Lung (tissue), 17 donors: ENCODE measurements at places on chromosomes 5 and 9. TPM values are rescaled to one million over a fixed set of nuclear protein-coding genes. Genes with fewer than 3 reads are reported as not detected.

- no peaks in the 10 kb centered on the region for H3K27me3 ChIP-seq
- H3K4me3 ChIP-seq: no peak overlapping the region
- no peaks in the 10 kb centered on the region for H3K36me3 ChIP-seq
- no peak overlapping the region for H3K27ac ChIP-seq
- H3K4me1 ChIP-seq: no peaks in the 10 kb centered on the region
Measured at GRCh38 chr5:147737921-147738320, 44.6 kb downstream of the JAKMIP2 start.

- H3K36me3 ChIP-seq: no peaks in the 10 kb centered on the region
- no peaks in the 10 kb centered on the region for H3K4me1 ChIP-seq
- H3K27me3 ChIP-seq: no peaks in the 10 kb centered on the region
- H3K4me3 ChIP-seq: no peak overlapping the region
- no peak overlapping the region for H3K27ac ChIP-seq
- DNase-seq: no peak
Measured at GRCh38 chr5:2530609-2531008, 220.9 kb downstream of the IRX2 start.

DNA sequence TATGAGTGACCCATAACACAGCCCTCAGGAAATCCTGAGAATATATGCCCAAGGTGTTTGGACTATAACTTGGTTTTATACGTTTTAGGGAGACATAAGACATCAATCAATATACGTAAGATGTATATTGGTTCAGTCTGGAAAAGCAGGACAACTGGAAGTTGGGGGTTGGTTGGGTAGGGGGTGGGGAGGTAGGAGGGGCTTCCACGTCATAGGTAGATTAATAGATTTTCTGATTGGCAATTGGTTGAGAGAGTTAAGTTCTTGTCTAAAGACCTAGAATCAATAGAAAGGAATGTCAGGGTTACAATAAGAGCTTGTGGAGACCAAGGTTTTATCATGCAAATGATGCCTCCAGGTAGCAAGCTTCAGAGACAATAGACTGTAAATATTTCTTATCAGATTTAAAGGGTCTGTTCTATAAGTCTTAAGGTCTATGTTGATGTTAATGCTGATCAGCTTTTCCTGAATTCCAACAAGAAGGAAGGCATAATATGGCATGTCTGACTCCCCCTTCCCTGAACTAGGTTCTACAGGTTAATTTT lies 2267.7 kb upstream of the ACO1 start:
- H3K4me3 ChIP-seq: no peak overlapping the region
- H3K27me3 ChIP-seq: no peaks in the 10 kb centered on the region
- H3K4me1 ChIP-seq: no peaks in the 10 kb centered on the region
- no peaks in the 10 kb centered on the region for H3K36me3 ChIP-seq
- DNase-seq: no peak

NTRK2 gene
- 0.33 TPM for polyA plus RNA-seq

GRCh38 chr9:80878556-80878955 lies 810.8 kb downstream of the TLE1 start:
- H3K27me3 ChIP-seq: no peaks in the 10 kb centered on the region
- H3K4me1 ChIP-seq: peaks cover 1% of the 10 kb centered on the region
- no peak overlapping the region for H3K4me3 ChIP-seq
- no peaks in the 10 kb centered on the region for H3K36me3 ChIP-seq

EDIL3 gene
- 9.4 TPM for polyA plus RNA-seq

GRCh38 chr5:52838326-52839015 lies 50.8 kb downstream of the ITGA1 start:
- H3K36me3 ChIP-seq: no peaks in the 10 kb centered on the region
- no peak overlapping the region for H3K27ac ChIP-seq
- H3K4me1 ChIP-seq: peaks cover 5% of the 10 kb centered on the region
- no peaks in the 10 kb centered on the region for H3K27me3 ChIP-seq
- H3K4me3 ChIP-seq: no peak overlapping the region

NEUROG1 gene
- not detected for polyA plus RNA-seq

BHMT gene
- 0.06 TPM for polyA plus RNA-seq

- no peaks in the 10 kb centered on the region for H3K27me3 ChIP-seq
- no peaks in the 10 kb centered on the region for H3K4me1 ChIP-seq
- no peaks in the 10 kb centered on the region for H3K36me3 ChIP-seq
- no peak overlapping the region for H3K4me3 ChIP-seq
- H3K27ac ChIP-seq: no peak overlapping the region
Measured at GRCh38 chr5:119919279-119919678, 289.9 kb downstream of the FAM170A start.

- H3K27me3 ChIP-seq: no peaks in the 10 kb centered on the region
- no peak overlapping the region for H3K27ac ChIP-seq
- H3K4me1 ChIP-seq: peaks cover 9% of the 10 kb centered on the region
- DNase-seq: no peak
- no peak overlapping the region for H3K4me3 ChIP-seq
Measured at GRCh38 chr5:52734557-52734956, 53.2 kb upstream of the ITGA1 start.

DNA sequence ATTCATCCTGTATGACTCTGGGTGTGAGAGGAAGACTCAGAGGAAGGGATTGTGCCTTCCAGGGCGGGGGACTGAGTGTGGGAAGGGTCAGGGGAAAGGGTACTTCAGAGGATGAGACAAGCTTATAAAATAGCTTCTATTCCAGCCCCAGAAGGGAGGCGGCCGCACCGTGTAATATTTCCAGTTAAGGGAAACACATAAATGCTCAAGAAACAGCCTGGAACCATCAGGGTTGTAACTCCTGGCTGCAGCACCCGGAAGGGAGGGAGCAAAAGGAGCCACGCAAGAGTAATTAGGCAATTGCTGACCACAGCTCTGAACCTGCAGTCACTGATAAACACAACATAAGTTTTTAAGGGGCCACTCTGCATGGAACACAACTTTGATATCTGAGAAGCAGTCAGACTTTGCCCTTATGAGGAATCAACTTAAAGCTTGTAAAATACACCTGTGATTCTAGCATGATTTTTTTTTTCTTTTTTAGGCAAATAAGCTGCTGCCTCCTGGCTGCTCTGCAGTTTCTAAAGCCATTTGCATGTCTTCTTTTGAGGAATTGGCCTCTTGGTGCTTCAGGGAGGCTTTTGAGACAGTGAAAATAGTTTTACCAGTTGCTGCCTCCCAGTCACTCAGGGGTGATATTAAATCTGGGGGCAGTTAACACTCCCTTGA lies 382.7 kb downstream of the ENC1 start:
- H3K4me1 ChIP-seq: peaks cover 3% of the 10 kb centered on the region
- H3K36me3 ChIP-seq: no peaks in the 10 kb centered on the region
- H3K27me3 ChIP-seq: no peaks in the 10 kb centered on the region
- H3K4me3 ChIP-seq: no peak overlapping the region

GRCh38 chr9:88387036-88387551 lies 1.1 kb upstream of the SPIN1 start:
- no peak for DNase-seq
- H3K27me3 ChIP-seq: no peaks in the 10 kb centered on the region
- peak overlapping the region; percentile 92 for H3K4me3 ChIP-seq
- H3K27ac ChIP-seq: peak overlapping the region; percentile 99

GRCh38 chr5:61701877-61702602 lies 370.0 kb downstream of the ZSWIM6 start:
- H3K4me3 ChIP-seq: no peak overlapping the region
- H3K27ac ChIP-seq: no peak overlapping the region
- peak; percentile 28 for DNase-seq
- no peaks in the 10 kb centered on the region for H3K27me3 ChIP-seq
- H3K4me1 ChIP-seq: no peaks in the 10 kb centered on the region

- no peaks in the 10 kb centered on the region for H3K36me3 ChIP-seq
- no peaks in the 10 kb centered on the region for H3K27me3 ChIP-seq
- H3K4me3 ChIP-seq: no peak overlapping the region
- no peak for DNase-seq
- no peak overlapping the region for H3K27ac ChIP-seq
- no peaks in the 10 kb centered on the region for H3K4me1 ChIP-seq
Measured at GRCh38 chr9:11821306-11821975, 871.7 kb upstream of the TYRP1 start.

DNA sequence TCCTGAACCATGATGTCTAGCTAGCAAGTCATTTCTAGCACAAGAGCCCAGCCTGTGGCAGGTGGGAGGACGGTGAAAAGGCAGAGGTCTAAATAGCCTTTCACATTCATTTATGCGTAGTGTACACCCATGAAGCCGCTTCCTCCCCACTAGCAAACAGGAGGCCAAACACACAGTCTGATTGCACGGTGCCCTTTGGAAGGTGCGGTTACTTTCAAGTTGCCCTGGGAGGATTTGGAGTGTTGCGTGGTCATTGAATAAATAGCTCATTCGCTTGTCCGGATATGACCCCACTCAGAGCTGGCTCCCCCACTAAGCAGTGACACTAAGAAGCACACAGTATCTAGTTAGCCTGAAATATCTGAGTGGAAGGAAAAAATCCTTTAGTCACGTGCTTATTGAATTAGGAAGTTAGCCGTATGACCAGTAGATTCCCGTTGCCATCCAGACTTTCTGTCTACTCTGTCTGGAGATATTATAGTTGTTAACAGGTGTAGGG lies 664 bp upstream of the ARSB start:
- no peaks in the 10 kb centered on the region for H3K27me3 ChIP-seq
- H3K4me3 ChIP-seq: no peak overlapping the region
- DNase-seq: no peak
- H3K4me1 ChIP-seq: peaks cover 20% of the 10 kb centered on the region
- peak overlapping the region; percentile 99 for H3K27ac ChIP-seq

- no peak for DNase-seq
- no peak overlapping the region for H3K4me3 ChIP-seq
- no peaks in the 10 kb centered on the region for H3K36me3 ChIP-seq
- peaks cover 5% of the 10 kb centered on the region for H3K4me1 ChIP-seq
- H3K27me3 ChIP-seq: no peaks in the 10 kb centered on the region
Measured at GRCh38 chr5:77302653-77303052, 92.2 kb downstream of the PDE8B start.

GRCh38 chr5:13591621-13592020 lies 352.9 kb downstream of the DNAH5 start:
- H3K36me3 ChIP-seq: no peaks in the 10 kb centered on the region
- no peak for DNase-seq
- H3K4me3 ChIP-seq: no peak overlapping the region

GRCh38 chr9:118236625-118237024 lies 532.4 kb downstream of the TLR4 start:
- no peaks in the 10 kb centered on the region for H3K36me3 ChIP-seq
- no peaks in the 10 kb centered on the region for H3K4me1 ChIP-seq
- H3K27me3 ChIP-seq: no peaks in the 10 kb centered on the region

GRCh38 chr5:143041972-143042770 lies 272.0 kb downstream of the ARHGAP26 start:
- peaks cover 10% of the 10 kb centered on the region for H3K36me3 ChIP-seq
- H3K27ac ChIP-seq: no peak overlapping the region
- H3K4me3 ChIP-seq: no peak overlapping the region
- no peaks in the 10 kb centered on the region for H3K27me3 ChIP-seq
- peaks cover 14% of the 10 kb centered on the region for H3K4me1 ChIP-seq

DNA sequence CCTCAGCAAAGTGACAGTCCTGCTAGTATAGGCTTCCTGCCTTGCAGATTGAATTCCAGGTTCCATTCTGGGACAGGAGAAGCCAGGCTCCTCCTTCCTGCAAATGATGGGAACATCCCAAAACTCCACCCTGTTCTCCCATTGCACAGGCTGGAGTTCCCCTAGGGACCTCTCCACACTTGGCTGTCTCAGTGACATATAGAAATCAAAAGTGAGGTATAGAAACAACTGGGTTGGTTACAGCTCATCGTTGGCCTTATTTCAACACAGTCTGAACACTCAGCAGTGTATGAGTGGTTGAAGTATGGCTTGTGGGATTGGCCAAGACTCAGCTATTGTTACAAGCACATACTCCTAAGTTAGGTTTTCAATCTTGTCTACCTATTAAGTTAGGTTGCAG lies 157.8 kb upstream of the FTMT start:
- H3K27ac ChIP-seq: no peak overlapping the region
- H3K4me3 ChIP-seq: no peak overlapping the region
- no peaks in the 10 kb centered on the region for H3K36me3 ChIP-seq

DNA sequence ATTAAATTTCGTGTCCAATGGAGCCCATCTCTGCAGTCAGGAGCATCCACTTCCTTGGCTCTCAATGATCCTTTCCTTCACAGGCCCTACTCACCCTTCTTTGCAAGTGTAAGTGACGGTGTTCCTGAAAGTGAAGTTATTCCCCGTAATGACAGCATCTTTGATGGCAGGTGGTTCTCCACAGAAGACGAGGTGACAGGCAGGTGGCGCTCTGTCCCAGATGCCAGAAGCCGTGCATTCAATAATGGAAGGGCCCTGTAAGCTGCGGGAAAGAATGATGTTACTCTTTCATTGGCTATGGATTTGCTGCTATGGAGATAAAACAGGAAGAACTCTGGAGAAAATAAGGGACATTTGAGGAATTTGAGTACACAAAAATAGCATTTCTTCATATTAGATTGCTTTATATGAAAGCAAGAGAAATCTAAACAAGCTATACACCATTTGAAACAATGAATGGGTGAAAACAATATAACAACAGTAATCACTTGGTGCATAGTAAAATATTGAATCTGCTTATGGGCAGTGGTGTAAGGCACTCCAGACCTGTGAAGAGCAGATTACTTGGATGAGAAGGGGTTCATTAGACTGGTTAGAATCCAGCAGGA lies 89.9 kb upstream of the TXNDC8 start:
- H3K27me3 ChIP-seq: no peaks in the 10 kb centered on the region
- H3K4me3 ChIP-seq: no peak overlapping the region
- H3K4me1 ChIP-seq: peaks cover 9% of the 10 kb centered on the region
- peaks cover 21% of the 10 kb centered on the region for H3K36me3 ChIP-seq
- peak; percentile 49 for DNase-seq
- H3K27ac ChIP-seq: no peak overlapping the region

- no peak overlapping the region for H3K27ac ChIP-seq
- H3K36me3 ChIP-seq: no peaks in the 10 kb centered on the region
- no peak overlapping the region for H3K4me3 ChIP-seq
- no peak for DNase-seq
- H3K27me3 ChIP-seq: no peaks in the 10 kb centered on the region
Measured at GRCh38 chr5:124544366-124545055, 201.9 kb downstream of the ZNF608 start.

OBP2B gene
- not detected for polyA plus RNA-seq

LARP1 gene
- polyA plus RNA-seq: 30.5 TPM

DNA sequence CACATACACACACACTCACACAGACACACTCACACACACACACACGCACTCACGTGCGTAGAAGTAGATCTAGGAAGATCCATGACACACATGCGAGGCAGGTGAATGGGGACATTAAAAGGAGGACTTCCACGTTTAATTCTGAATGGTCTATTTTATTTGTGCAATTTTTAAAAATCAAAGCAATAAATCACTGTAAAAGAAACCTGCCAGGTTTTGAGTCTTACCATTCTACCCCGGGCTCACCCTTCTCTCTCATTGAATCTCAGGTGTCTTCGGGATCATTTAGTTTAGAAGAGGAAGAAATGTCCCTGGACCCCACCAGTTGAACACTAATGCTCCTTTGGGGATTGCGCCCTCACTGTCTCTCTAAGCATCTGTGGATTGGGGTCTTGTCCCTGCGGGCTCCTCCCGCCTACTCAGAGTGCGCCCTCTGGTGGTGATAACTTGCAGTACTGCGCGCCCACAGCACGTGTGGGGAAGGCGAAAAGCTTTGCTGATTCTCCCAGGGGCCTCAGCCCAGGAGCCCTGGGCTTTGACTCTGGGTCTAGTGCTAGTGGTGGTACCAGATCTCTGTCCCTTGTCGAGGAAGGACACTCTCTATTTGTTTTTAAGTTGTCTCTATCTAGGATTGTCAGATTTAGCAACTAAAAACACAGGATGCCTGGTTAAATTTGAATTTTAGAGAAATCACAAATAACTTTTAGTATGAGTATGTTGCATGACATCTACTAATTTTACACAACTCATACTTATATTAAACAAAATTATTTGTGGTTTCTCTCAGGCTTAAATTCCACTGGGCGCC lies 34.8 kb downstream of the BOD1 start:
- H3K4me1 ChIP-seq: peaks cover 3% of the 10 kb centered on the region
- H3K36me3 ChIP-seq: no peaks in the 10 kb centered on the region
- DNase-seq: peak; percentile 64
- H3K27ac ChIP-seq: no peak overlapping the region
- no peaks in the 10 kb centered on the region for H3K27me3 ChIP-seq
- no peak overlapping the region for H3K4me3 ChIP-seq

SPARC gene
- polyA plus RNA-seq: 145 TPM
